ENCODE measurements at places on chromosomes 1 and 21. TPM values are rescaled to one million over a fixed set of nuclear protein-coding genes. Genes with fewer than 3 reads are reported as not detected.

- H3K4me3 ChIP-seq: no peak overlapping the region
- H3K4me1 ChIP-seq: peaks cover 24% of the 10 kb centered on the region
- no peaks in the 10 kb centered on the region for H3K27me3 ChIP-seq
- H3K36me3 ChIP-seq: no peaks in the 10 kb centered on the region
These were observed 8.8 kb downstream of the CCDC24 start for GRCh38 chr1:44000122-44000665.

DNA sequence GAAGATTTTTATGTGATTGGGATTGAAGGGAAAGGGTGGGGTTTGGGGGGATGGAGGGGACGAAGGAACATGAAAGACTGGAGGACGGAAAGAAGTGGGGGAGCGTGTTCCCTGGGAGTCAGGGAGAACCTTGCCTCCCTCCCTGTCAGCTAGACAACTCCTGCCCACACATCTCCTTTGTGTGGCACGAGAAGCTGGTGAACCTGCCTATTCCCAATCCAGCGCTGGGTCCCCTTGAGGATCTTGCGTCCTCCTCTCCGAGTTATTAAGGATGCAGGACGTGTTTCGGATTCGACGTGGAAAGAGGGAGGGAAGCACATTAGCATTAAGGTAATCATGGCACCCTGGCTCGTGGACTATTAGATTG, 1.4 kb downstream of the LRRC7 start:
- peaks cover 9% of the 10 kb centered on the region for H3K4me1 ChIP-seq
- peak overlapping the region; percentile 37 for H3K4me3 ChIP-seq
- peaks cover 49% of the 10 kb centered on the region for H3K27me3 ChIP-seq
- peak; percentile 2 for DNase-seq
- H3K36me3 ChIP-seq: no peaks in the 10 kb centered on the region
- H3K27ac ChIP-seq: no peak overlapping the region

DNA sequence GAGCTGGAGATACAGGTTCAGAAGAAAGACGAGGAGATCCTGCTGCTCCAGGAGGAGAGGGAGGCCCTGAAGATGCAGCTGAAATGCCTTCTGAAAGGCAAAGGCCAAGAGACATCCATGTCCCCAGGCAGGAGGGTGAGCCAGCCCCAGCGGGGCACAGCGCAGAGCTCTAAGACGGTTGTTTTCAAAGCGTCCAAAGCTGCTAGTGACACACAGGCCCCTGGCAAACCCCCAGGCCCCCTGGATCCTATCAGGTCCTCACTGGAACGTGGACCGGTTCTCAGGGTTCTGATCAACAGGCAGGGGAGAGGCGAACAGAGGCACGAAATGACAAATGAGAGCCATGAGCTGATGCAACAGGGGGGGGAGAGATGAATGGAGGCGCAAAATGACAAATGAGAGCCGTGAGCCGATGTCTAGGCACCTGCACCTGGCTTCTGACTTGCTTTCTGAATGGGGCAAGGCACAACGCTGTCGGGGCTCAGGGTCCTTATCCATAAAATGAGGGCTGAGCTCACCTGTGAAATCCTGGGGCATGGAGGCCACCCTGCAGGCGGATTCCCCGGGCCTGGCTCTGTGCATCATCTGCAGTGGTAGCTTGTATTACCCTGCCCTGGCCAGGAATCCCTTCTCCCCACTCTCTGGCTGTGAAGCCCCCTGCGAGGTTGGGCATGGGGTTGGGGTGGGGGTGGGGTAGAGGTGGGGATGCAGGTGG, 9.2 kb downstream of the CCDC27 start:
- H3K36me3 ChIP-seq: no peaks in the 10 kb centered on the region
- no peak overlapping the region for H3K4me3 ChIP-seq
- no peaks in the 10 kb centered on the region for H3K4me1 ChIP-seq
- no peak for DNase-seq

DNA sequence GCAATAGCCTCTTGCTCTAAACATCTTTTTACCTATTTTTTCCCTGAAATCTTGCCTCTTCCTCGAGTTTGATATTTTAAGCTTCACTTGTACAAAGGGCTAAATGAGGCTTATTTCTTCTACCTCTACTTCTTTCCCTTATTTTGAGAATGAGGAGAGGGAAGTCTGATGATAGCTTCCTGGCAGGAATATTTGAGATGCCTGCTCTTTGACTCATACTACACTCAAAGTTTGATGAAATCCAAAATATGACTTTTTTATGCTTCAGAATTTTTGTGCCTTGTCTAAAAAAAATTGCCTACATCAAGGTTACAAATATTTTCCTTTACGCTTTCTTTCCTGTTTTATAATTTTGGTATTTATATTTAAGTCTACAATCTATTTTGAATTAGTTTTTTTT, 624.4 kb upstream of the PLXNA2 start:
- H3K4me1 ChIP-seq: no peaks in the 10 kb centered on the region
- DNase-seq: no peak
- no peaks in the 10 kb centered on the region for H3K36me3 ChIP-seq
- no peak overlapping the region for H3K27ac ChIP-seq
- H3K4me3 ChIP-seq: no peak overlapping the region

DNA sequence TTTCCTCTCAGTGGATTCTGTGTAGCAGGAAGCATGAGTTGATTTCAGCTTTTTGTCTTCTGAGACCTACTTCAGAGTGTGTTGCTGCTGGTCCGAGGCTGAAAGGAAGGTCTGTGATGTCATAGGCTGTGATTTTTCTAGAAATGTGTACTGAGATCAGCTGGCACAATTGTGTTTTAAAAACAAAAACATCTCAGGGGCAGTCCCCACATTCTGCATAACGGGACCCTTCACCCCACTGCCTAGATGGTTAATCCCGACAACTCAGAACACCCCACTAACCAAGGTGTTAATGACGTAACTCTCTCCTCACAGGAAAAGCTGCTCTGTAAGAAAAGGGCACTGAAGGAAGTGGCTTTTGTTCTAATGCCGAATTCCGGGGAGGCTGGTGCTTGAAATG, 59.8 kb upstream of the PPP2R5A start:
- no peaks in the 10 kb centered on the region for H3K27me3 ChIP-seq
- no peak overlapping the region for H3K27ac ChIP-seq
- peaks cover 7% of the 10 kb centered on the region for H3K4me1 ChIP-seq
- DNase-seq: no peak
- H3K4me3 ChIP-seq: no peak overlapping the region
- no peaks in the 10 kb centered on the region for H3K36me3 ChIP-seq

DNA sequence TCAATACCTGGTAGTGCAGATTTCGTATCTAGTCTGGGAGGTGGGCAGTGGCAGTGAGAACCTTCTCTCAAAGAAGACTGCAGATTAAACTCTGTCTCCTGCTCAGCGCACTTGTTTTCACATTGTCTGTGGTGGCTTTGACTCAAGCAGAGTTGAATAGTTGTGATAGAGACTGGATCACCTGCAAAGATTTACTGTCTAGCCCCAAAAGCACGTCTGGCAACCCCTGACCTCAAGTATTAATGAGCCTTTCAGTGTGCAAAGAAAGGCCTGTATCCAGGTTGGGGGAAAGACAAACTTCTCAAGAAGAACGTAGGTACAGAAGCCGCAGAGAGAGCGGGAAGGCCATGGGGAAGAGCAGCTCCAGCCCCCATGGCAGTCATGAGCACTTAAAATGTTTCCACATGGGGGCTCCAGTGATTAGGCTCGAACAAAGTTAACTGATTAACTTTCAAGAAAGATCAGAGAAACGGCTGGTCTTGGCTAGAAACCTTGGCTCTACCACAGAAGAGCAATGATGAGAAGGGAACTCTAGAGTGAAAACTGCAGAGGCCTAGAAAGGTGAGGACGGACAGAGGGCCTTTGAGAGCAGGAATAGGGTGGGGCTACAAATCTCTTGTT, 15.2 kb downstream of the HENMT1 start:
- H3K4me3 ChIP-seq: no peak overlapping the region
- no peaks in the 10 kb centered on the region for H3K27me3 ChIP-seq
- no peak for DNase-seq
- peak overlapping the region; percentile 94 for H3K27ac ChIP-seq
- H3K4me1 ChIP-seq: peaks cover 18% of the 10 kb centered on the region
- no peaks in the 10 kb centered on the region for H3K36me3 ChIP-seq

GRCh38 chr1:81760477-81761097, 40.1 kb upstream of the ADGRL2 start:
- H3K27ac ChIP-seq: no peak overlapping the region
- no peak overlapping the region for H3K4me3 ChIP-seq
- no peaks in the 10 kb centered on the region for H3K4me1 ChIP-seq
- no peaks in the 10 kb centered on the region for H3K27me3 ChIP-seq
- peak; percentile 6 for DNase-seq

GRCh38 chr21:15410853-15411252, 318.9 kb upstream of the USP25 start:
- no peak for DNase-seq
- H3K27me3 ChIP-seq: no peaks in the 10 kb centered on the region
- H3K36me3 ChIP-seq: no peaks in the 10 kb centered on the region
- H3K27ac ChIP-seq: no peak overlapping the region

Gene KRTAP19-8
- not detected for polyA plus RNA-seq

Gene CD244
- 2.1 TPM for polyA plus RNA-seq

Gene CDC20
- polyA plus RNA-seq: 20.7 TPM
